ENCODE measurements at places on chromosomes 4 and X. TPM values are rescaled to one million over a fixed set of nuclear protein-coding genes. Genes with fewer than 3 reads are reported as not detected.

DNA sequence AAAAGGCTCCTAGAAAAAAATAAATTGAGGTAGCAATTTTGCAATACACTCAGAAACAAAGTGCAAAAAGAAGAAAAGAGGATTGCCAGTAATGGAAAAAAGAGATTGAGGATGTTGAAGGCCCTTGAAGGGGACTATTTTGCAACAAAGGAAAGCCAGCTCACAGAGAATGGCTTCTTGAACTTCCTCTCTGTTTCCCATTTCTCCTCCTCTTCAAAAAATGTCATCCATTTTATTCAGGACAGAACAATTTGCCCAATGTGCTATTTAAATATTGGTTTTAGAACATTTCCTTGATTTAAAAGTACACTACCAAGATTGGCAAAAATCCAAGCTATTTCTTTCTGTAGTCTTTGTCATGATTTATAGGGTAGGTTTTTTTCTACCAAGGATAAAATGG, 60.2 kb downstream of the GASK1B start:
- peak; percentile 44 for DNase-seq

- peak; percentile 66 for DNase-seq
Observed at GRCh38 chr4:167222099-167222498, 12.2 kb downstream of the SPOCK3 start.

GRCh38 chr4:91837608-91838029, 466.1 kb upstream of the GRID2 start:
- DNase-seq = no peak

- no peak for DNase-seq
Observed at GRCh38 chr4:36286481-36286871, 5.1 kb downstream of the DTHD1 start.

GRCh38 chrX:85114776-85115175, 111.1 kb downstream of the APOOL start:
- no peak for DNase-seq

DNA sequence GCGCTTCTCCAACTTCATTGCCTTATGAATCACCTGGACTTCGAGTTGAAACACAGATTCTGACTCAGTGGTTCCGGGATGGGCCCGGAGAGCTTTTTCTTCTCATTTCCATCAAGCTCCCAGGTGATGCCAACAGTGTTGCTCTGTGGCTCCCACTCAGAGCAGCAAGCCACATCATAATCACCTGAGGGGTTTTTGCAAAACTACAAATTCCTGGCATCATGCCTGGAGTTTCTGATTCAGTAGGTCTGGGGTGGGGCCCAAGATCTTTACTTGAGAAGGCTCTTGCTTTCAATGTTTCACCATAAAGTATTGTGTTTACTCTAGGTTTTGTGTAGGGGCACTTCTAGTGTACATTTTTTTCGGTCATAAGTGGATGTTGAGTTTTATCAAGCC, 7.0 kb downstream of the MTM1 start:
- DNase-seq = peak; percentile 10

- DNase-seq = no peak
Observed at GRCh38 chr4:184653650-184654049, 4.1 kb downstream of the PRIMPOL start.

GRCh38 chrX:104659005-104659744, 93.2 kb downstream of the IL1RAPL2 start:
- no peak for DNase-seq

DNA sequence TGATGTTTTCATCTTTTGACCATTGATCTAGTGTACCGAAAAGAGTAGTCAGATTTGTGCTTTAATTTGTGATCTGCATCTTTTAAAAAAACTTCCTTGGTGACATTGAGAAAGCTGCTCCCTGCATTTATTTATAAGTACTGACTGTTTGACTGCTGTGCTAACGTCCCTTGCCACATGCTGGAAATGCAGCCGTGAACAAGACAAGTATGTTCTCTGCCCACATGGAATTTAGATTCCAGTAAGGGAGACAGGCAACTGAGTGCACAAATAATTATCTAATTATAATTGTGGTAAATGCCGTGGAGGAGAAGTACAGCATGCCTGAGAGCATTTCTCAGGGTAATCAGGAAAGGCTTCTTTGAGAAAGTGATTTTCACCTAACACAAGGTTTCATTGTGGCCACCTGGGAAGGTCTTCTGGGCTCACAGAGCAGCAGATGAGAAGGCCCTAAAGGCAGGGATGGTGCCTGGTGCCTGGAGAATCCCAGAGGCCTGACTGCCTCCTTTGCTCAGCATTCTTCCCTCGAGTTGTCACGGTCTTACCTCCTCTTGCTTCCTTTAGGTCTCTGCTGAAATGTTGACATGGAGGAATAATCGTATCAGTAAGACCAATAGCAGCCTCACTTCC, 55.8 kb downstream of the PTTG2 start:
- no peak for DNase-seq

DNA sequence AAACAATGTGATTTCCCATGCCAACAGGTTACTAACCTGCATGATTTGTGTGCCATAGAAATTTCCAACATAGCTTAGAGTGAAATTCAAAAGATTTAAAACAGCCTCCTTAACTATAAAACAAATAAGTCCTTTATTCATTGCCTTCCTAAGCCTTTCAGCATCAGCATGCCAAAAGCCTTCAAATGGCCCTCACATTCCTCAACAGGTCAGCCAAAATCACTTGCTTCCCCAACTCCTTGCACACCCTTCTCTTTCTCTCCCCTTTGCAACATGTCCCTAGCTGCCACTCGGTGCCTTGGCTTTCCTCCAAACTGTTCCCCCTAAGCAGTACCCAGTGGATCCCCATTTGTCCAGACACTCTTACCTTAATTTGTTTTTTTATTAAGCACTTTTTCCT, 74.9 kb upstream of the PCDH19 start:
- no peak for DNase-seq

DNA sequence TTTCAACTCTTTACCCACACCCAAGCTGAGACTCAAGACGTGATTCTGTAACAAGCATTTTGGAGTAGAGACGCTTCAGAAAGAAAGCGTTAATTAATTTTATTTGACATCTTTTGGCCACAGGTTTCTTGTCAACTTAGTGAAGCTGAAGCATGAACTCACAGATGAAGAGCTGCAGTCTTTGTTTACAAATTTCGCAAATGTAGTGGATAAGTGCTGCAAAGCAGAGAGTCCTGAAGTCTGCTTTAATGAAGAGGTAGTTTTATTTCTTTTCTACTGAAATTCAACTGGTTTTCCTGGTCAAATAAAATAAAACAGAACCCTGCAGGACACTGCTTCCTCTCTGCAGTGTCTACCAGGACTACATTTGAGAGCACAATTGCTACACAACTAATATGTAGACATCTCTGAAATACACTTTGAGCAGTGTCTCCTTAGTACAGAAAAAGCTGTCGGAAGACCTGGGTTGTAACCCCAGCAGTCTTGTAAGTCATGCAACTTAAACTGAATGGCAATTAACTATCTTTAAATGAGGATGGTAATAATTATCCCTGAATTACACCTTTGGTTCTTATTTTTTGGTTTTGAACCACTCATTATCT, 20.2 kb downstream of the AFM start:
- DNase-seq = no peak

GRCh38 chrX:11081511-11081910, 29.6 kb upstream of the HCCS start:
- DNase-seq = no peak

DNA sequence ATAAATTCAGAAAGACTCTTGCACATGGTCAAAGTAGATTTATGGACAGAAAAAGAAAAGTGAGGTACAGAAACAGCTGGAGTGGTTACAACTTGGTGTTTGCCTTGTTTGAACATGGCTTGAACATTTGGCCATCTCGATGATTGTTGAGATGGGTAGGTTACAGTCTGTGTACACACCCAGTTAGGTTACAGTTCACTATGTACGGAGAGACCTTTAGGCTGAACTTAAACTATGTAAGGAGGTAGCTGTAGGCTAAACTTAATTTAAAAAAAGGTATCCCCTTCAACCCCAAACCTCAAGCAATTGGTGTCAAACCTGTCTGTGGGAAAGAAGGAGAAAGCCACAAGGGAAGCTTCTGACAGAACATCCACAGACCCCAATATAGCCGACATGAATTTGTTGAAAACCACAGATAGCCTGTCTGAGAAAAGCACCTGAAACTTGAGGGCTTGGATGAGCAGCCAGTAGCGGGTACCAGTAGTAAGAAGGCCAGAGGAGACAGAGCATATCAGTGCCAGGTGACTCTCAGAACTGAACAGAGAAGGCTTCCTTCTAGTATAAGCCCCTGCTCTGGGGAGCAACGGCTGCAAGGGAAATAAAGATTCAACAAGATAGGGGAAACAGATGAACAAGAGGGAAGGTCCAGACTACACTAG, 247.9 kb upstream of the GALNTL6 start:
- DNase-seq = no peak

DNA sequence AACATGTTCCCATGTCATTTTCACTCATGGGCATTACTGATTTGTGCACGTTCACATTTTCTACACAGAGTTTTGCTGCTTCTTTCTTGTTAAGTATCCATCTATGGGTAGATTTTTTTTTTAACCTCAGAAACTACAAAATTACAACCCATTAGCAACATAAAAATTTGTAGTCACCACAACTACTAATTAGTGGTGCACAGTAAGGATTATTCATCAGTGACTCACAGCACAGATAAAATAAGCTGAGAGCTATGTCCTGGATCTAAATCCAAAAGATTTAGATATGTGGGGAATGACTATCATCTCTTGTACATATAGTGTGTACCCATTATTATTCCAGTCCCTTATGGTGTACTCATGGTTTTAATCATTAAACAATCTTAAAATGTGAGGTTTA, 19.7 kb upstream of the AMELX start:
- no peak for DNase-seq

DNA sequence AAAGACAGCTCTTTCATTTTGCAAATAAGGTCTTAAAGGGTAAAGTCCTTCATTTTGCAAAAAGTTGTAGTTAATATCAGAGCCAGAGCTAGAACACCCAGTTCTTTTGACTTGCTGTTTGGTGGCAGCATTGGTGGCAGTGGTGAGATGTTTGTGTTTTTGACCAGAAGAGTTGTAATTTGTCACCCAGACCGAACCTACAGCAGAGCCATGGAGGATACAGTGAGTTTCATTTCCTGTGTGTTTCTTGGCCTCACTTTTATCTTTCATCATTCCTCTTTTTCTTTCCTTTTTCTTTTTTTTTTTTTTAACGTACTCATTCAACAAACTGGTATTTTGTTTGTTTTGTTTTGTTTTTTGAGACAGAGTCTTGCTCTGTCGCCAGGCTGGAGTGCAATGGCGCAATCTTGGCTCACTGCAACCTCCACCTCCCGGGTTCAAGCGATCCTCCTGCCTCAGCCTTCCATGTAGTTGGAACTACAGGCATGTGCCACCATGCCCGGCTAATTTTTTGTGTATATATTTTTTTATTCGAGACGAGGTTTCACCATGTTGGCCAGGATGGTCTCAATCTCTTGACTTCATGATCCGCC, 116.4 kb downstream of the AFF1 start:
- DNase-seq = no peak

- DNase-seq = peak; percentile 56
Observed at GRCh38 chrX:154840856-154841255, 6.4 kb upstream of the SMIM9 start.

- DNase-seq = no peak
Observed at GRCh38 chr4:11495291-11495690, 66.6 kb upstream of the HS3ST1 start.

- no peak for DNase-seq
Observed at GRCh38 chr4:5474756-5475155, 233.6 kb downstream of the EVC2 start.

DNA sequence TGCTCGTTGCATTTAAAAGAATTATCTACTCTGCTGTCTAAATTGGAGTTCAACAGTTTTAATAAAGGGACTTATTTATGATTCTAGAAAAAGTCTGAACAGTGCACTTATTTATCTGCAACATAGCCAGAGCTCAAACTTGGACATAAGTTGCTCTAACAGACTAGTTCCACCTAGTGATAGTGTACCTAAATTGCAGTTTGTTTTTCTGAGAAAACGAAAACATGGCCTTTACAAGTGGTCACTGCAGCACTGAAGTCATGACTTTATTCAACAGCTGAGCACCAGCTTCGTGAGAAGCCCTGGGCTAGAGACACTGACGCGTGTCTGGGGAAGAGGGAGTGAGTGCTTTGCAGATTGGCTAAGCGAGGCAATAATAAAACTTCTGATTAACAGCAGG, 77.3 kb upstream of the IGSF1 start:
- no peak for DNase-seq

GRCh38 chr4:37441231-37442061, 196.9 kb downstream of the NWD2 start:
- no peak for DNase-seq

- DNase-seq = no peak
Observed at GRCh38 chr4:1462009-1462767, 55.9 kb upstream of the NKX1-1 start.

GRCh38 chrX:153981771-153982533, 9.4 kb downstream of the TMEM187 start:
- DNase-seq = peak; percentile 72

DNA sequence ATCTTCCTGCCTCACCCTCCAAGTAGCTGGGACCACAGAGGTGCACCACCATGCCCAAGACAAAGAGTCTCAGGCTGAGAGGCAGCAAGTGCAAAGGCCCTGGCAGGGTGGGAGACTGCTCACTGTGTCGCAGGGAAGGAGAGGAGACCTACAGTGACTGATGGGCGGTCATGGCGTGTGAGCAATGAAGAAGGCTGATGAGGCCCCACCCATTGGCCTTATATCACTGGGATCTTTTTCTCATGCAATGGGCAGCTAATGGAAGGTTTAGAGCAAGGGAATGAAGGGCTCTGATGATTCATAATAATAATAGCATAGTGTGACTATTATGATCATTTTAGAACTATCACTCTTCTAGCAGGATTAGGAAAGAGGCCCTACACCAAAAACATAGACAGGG, 20.9 kb downstream of the FAM9C start:
- no peak for DNase-seq

GRCh38 chr4:123469696-123470095, 73.1 kb downstream of the SPRY1 start:
- no peak for DNase-seq

Gene HPF1
- polyA plus RNA-seq = 10.2 TPM

Gene CENPU
- 1.6 TPM for polyA plus RNA-seq

Gene IL2RG
- 94.5 TPM for polyA plus RNA-seq

Gene PLP1
- not detected for polyA plus RNA-seq

Gene SORBS2
- not detected for polyA plus RNA-seq

Gene ANOS1
- polyA plus RNA-seq = 0.18 TPM

Gene TASL
- polyA plus RNA-seq = 28.7 TPM

Gene GABRE
- polyA plus RNA-seq = not detected

Gene SUPT20HL2
- polyA plus RNA-seq = not detected
